ENCODE measurements at places on chromosomes 12 and 14.

DNA sequence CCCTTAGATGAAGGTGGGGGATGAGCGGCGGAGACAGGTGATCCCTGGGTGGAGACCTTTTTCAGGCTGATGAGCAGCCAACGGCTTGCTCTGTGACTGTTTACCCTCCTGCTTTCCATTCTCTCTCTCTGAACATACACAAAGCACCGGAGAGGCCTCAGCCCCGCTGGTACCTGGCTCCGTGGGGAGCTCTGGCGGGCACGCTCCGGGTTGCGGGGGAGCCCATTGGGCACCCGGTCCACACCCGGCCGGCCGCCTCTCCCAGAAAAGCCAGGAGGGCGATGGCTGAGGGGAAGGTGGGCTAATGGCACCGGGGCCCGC, 545 bp downstream of the SMARCC2 start:
- no peak for DNase-seq

DNA sequence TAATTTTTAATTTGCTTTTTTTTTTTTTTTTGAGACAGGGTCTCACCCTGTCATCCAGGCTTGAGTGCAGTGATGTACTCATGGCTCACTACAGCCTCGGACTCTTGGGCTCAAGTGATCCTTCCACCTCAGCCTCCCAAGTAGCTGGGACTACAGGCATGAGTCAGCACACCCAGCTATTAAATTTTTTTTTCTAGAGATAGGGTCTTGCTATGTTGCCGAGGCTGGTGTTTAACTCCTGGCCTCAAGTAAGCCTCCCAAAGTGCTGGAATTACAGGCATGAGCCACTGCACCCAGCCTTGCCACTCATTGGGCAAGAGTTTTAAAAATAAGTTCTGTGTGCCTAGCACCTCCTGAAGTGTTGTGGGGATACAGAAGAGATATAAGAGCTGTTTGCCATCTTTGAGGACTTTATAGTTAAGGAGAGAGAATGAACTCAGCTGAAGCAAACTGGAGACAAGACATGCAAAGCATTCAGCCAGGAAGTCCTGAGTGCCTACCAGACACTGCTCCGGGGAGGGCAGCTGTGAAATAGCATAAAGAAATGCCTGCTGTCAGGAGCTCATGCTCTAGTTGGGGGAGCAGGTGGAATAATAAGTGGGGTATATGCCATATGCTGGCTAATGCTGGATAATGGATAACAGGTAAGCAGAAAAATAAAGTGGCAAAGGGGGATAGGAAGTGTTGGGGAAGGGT, 15.0 kb upstream of the EMP1 start:
- DNase-seq, result no peak

DNA sequence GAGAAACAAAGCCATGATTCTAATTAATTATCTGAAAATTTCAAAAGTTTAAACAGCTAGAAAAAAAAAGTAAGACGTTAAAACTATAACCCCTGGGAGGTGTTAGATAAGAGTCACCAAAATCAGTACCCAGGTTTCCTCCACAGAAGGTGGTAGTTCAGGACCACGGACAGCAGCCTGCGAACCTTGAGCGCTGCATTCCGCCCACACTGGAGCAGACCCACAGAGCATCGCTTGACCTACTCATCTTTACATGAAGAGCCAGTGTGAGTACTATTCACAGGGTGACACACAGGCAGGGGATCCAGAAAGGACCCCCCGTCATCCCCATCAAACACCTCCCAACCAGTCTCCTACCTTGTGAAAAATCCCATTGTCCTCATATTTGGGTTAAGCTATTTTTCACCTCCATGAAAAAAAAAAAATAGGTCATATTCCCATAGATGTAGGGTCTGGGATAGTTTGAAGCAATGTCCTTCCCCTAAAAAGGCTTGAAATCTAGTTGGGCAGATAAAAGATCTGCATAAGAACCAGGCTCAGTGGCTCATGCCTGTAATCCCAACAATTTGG, 8.8 kb upstream of the CHGA start:
- peak; percentile 22 for DNase-seq

- DNase-seq, result no peak
Measured at GRCh38 chr14:72894623-72895378, 900 bp upstream of the DPF3 start.

DNA sequence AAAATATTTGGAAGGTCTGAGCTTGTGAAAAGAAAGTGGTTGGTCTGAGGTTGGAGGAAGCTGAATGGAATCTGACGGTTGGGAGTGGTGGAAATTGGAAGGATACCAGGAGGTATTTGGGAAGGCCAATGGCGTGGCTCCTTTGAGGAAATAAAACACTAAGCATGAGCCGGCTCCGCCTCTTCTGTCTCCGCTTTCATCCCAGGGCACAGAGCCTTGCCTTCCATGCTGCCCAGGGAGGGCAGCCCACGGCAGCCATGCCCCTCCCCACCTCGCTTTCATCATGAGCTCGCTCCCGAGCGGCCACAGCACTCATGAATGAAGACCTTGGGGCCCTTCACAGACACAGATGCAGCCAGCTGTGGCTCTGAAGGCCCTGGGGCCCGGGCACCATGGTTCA, 36.2 kb downstream of the HSP90AA1 start:
- no peak for DNase-seq

DNA sequence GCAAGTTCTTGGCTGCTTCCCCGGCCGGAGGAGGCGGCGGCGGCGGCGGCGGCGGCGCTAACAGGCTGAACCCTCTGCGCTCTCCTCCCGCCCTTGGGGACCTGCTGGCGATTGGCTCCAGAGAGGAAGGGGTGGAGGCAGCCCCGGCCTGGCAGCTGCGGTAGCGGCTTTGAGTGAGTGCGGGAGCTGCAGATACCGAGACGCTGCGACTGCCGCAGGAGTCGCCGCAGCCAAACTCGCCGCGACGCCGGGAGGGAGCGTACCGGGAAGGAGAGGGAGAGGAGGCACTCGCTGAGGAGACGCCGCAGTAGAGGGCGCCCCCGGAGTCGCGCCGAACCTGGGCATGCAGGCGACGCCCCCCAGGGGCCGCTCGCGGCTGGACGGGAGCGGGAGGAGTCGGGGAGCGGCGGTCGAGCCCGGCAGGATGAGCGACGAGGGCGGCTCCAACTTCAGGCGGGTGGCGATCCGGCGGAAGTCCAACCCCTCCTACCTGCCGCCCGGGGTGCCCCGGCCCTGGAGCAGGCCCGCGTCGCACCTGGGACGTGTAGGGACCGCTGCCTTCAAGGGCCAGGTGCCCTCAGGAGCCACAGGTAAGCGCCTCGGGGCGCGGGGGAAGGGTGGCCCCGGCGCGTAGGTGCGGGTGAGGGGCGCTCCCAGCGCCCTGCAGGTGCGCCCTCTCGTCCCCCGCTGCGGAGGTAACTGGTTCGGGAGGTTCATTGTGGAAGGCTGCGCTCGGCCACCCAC, at the start of gene FGD4:
FGD4 (plus strand) TSS at position 189 of the 744 bp plus-strand sequence.
- DNase-seq, result peak; percentile 84

GRCh38 chr14:100524233-100524932, 62.8 kb downstream of the BEGAIN start:
- DNase-seq, result no peak

- no peak for DNase-seq
Measured at GRCh38 chr12:32063796-32064195, 42.9 kb upstream of the BICD1 start.

DNA sequence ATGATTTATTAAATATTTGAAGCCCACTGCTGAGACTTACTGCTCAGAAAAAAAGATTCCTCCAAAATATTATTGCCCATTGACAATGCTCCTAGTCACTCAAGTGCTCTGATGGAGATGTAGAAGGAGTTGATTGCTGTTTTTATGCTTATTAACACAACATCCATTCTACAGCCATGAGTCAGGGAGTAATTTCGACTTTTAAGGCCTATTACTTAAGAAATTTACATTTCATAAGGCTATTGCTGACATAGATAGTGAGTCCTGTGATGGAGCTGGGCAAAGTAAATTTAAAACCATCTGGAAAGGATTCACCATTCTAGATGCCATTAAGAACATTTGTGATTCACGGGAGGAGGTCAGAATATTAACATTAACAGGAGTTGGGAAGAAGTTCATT, 5.2 kb downstream of the KCNJ8 start:
- no peak for DNase-seq

DNA sequence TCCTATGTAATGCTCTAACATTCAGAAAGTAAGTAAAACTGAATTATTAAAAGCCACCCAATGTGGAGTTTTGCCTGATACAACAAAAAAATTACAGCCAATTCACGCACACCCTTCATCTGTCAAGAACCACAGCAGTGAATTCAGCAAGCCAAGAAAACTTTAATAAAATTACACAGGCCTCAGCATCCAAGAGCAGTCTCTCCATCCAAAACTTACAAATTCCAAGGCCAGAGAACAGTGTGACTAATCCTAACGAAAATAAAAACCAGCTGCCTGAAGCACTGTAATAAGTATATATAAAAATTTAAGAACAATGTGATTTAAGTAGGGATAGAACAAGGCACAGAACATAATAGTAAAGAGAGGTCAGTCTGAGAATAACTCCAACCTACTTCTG, 54.2 kb downstream of the SIX6 start:
- no peak for DNase-seq

DNA sequence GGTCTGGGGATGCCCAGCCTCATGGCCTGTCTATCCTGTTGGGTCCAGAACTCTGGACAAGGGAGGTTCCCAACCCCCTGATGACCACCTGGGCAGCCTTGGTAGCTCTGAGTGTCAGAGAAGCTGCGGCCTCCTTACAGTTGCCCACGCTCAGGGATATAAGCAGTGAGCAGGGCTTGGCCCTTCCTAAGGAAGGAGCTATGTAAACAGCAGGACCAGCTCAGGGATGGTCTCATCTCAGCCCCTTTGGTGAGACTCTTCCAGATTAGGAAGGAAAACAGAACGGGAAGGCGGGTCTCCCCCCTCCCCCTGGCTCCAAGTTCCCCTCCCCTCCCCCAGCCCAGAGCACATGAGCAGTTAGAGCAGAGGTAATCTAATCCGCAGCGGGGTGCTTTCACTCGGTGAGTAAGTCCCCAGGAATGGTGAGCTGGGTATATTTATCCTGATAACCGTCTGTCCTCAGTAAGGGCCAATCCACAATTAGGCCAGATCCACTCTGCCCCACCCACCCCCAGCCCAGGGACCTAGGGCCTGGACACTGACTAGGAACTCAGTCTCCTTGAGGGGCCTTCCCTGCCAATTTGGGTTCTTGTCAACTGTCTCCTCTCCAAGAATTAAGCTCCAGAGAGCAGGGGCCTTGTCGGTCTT, 29.5 kb upstream of the RPLP0 start:
- peak; percentile 60 for DNase-seq

DNA sequence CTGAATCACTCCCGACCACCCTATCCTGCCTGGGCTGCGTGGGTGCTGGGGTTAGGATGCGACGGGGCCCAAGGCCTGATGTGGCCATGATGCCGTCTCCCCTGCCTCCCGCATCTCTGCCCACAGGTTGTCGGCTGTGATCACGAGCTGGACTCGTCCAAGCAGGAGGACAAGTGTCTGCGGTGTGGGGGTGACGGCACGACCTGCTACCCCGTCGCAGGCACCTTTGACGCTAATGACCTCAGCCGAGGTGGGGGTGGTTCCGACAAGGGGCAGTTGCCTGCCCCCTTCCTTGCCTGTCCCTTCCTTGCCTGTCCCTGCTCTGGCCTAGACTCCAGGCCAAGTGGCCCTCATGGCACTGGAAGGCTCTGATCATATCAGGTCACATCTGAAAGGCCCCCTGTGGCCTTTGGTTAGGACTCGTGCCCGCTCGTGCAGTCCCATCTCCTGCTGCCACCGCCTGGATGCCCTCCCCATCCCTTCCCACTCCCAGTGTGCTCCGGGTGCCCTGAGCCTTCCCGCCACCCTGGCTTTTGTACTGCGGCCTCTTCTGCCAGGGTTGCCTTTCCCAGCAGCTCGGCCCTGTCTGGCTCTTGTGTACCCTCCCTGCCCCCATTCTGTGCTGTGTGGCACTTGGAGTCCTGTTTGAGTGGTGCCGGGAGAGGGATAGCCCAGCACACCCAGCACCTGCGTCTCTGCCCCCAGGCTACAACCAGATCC, 13.6 kb downstream of the PAPLN start:
- no peak for DNase-seq
